ENCODE measurements at places on chromosomes 1 and 21.

DNA sequence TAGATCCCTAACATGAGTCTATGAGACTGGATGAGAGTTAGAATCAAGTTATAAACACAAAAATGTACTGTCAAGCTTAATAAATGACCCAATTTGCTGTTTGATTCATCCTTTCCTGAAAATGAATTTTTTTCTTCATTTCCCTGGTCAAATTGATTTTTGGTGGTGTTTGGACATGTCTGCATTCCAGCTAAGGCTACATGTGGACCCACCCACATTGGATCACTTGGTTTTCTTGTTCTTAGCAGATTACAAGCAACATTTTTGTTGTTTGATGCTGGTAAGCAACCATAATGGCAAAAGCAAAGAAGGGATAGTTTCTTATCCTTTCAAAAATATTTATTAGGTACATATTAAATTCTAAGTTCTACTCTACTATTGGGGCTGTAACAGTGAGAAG is 181.1 kb downstream of the NEK7 start:
- H3K27me3 ChIP-seq: peaks cover 5% of the 10 kb centered on the region
- H3K27ac ChIP-seq: no peak overlapping the region
- no peaks in the 10 kb centered on the region for H3K36me3 ChIP-seq
- H3K4me1 ChIP-seq: no peaks in the 10 kb centered on the region
- no peak for DNase-seq

DNA sequence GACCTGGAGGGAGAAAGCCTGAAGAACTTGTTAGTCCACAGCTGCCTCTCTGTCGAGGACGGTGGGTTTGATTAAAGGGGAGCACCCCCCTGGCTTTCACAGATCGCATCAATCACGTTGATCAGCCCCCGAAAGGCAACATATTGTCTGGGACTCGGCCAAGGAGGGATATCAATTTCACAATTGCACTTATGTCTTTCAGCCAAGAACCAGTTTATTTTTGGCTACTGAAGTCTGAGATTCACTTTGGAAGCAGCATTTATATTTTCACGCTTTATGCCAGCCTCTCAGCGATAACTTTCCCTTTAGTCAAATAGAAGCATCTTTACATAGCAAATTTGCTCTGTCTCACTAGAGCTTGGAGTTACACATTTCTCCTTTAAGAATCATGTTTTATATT is 253.2 kb upstream of the RRP15 start:
- no peaks in the 10 kb centered on the region for H3K4me1 ChIP-seq
- no peaks in the 10 kb centered on the region for H3K27me3 ChIP-seq
- DNase-seq: no peak
- no peak overlapping the region for H3K4me3 ChIP-seq

- peaks cover 4% of the 10 kb centered on the region for H3K36me3 ChIP-seq
- H3K27ac ChIP-seq: no peak overlapping the region
- DNase-seq: no peak
- H3K4me1 ChIP-seq: peaks cover 5% of the 10 kb centered on the region
- H3K27me3 ChIP-seq: no peaks in the 10 kb centered on the region
Measured at GRCh38 chr1:33169290-33170055, 12.4 kb downstream of the TRIM62 start.

- no peaks in the 10 kb centered on the region for H3K4me1 ChIP-seq
- no peak overlapping the region for H3K4me3 ChIP-seq
- H3K27ac ChIP-seq: no peak overlapping the region
- H3K27me3 ChIP-seq: peaks cover 11% of the 10 kb centered on the region
Measured at GRCh38 chr1:242011894-242012660, 13.2 kb upstream of the MAP1LC3C start.

GRCh38 chr1:42913426-42914091 is 45.1 kb downstream of the SLC2A1 start:
- H3K36me3 ChIP-seq: peaks cover 4% of the 10 kb centered on the region
- H3K4me3 ChIP-seq: no peak overlapping the region
- H3K27me3 ChIP-seq: no peaks in the 10 kb centered on the region
- H3K4me1 ChIP-seq: peaks cover 5% of the 10 kb centered on the region

Measured in activated naive CD8-positive, alpha-beta T cell treated with anti-CD3 and anti-CD28 coated beads for 36 hours (primary cell).